ENCODE measurements at places on chromosomes 12 and 14.

DNA sequence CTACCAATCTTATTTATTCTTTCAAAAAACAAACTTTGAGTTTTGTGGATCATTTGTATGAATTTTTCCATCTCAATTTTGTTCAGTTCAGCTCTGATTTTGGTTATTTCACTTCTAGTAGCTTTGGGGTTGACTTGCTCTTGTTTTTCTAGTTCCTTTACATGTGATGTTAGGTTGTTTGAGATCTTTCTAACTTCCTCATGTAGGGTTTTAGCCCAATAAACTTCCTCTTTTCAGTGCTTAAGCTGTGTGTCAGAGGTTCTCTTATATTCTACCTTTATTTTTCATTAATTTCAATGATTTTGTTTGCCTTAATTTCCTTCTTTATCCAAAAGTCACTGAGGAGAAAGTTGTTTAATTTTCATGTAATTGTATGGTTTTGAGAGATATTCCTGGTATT lies 860.4 kb upstream of the FBXO33 start:
- DNase-seq: no peak

- DNase-seq: peak; percentile 93
Measured at GRCh38 chr12:42589465-42590329, at the start of gene PRICKLE1. TSS of gene PRICKLE1 (minus strand) at chr12:42589746. CDS start at chr12:42472516, 117,230 bp downstream.

GRCh38 chr12:94070520-94070919 lies 77.9 kb upstream of the PLXNC1 start:
- peak; percentile 30 for DNase-seq

DNA sequence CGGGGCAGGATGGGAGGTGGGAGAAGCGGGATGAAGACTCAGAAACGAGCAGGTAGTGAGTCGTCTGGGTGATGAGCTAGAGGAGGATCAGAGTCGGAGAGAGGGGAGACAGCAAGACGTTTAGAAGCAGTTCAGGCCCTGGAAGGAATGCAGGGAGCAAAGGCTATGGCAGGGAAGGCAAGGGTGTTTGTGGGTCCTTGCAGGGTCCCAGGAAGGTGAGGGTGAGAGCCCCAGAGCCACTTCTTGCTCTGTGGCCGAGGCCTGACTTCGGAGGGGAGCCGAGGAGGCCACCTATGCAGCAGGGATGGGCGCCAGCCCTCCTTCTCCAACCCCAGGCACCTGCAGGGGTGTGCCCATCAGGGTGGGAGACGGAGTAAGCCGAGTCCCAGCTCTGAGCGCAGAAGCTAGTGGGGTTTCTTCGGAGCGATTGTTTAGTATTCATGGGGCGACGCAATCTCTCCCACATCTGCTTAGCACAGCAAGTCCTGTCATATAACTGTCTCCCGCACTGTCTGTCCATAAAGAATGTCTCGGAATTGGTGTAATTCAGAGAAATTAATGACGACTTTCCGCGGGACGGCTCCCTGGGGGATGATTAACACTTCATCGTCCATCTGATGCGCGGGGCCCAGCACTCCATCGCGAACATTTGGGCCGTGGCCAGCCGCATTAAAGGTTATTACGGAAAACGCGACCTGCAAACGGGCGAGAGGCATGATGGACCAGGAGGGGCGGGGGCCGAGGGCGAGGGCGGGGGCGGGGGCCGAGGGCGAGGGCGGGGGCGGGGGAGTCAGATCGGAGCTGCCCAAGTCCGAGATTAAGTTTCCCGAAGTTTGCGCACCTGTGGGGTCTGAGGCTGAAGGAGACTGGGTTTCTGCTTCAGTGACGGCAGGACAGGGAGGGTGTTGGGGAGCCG lies 12.2 kb upstream of the CALCOCO1 start:
- DNase-seq: peak; percentile 43

DNA sequence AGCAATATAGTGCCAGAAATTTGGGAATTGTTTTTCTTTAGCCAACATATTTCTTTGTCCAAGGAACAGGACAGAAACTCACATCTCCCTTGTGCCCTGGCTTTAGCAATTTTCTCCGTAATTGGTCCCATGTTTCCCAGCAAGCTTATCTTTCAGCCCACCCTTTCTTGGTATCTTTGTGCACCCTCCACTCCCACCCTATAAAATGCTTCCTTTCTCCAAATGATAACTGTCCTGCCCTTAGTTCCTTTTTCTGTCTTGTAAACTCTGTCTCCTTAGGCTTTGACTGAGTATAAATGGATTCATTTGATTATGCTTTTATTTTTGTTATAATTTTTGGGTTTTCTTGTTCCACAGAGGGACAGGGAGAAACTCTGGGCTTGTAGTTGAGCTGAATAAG lies 442.8 kb downstream of the ATP23 start:
- no peak for DNase-seq

GRCh38 chr14:74517731-74518130 lies 24.2 kb downstream of the ISCA2 start:
- DNase-seq: peak; percentile 16
